ENCODE measurements at places on chromosomes 6 and 20.
A peak's percentile ranks its signal among the peaks of the same experiment; 100 is the strongest.

DNA sequence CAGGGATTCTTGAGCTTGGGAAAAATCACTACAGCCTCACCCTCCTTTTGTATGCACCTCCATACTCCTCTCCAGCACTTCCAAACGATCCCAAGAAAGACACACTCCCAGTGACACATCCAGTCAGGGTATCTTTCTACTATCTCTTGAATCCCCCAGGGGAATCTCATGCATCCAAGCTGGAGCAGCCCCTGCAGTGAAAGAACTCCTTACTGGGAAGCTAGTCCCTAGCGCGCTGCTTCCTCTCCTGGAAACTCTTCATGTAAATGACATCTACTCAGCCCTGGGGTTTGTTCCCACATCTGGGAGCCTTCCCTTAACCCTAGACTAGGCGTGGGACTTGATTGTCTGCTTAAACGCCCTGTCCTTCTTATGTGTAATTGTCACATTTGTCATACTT, 329.1 kb upstream of the QKI start:
- DNase-seq = no peak

- no peak for DNase-seq
Measured at GRCh38 chr6:41028561-41029412, 10.2 kb downstream of the UNC5CL start.

- DNase-seq = no peak
Measured at GRCh38 chr6:107786709-107787588, 37.2 kb downstream of the SCML4 start.

DNA sequence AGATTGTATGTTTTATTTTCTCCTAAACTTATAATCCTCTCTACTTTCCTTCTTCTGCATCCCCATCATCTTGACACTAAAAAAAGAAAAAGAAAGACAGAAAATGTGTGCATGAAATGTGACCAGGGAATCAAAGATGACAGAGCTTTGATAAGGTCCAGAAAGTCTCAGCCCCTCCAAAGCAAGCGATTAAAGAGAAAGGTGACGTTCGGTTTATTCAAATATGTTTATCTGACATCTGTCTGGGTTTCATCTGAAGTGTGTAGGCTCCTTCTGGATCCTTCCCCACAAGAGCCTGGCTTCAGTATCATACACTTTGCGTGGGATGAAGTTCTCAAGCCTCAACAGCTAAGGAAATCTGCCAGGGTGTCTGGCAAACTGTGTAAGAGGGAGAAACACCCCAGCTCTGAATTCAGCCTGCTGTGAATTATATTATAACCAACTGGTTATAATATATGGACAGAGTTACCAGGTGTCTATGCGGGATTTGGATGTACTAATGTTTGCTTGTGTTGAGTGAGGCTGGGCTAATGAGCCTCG, 263.0 kb downstream of the ZNF217 start:
- DNase-seq = no peak

- DNase-seq = no peak
Measured at GRCh38 chr6:163532526-163533078, 118.1 kb downstream of the QKI start.

DNA sequence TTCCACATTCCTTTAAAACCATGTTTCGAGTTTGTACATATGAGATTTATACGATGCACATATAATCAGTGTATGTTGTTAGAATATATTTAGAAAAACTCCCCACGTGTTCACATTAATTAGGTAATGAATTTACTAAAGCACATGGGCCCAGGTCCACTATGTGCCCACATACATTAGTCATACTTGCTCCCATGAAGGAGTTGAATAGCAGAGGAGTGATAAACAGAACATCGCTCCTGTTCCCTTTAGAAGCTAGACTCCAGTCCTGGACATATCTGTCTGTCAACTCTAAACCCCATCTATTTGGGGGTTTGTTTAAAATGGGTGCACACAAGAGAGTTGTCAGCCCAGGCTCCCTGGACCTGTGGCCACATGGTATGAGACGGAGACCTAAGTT, 108.1 kb upstream of the TIAM2 start:
- DNase-seq = peak; percentile 16

Measured in epithelial cell of prostate (primary cell).